ENCODE measurements at places on chromosomes 6 and 20.

DNA sequence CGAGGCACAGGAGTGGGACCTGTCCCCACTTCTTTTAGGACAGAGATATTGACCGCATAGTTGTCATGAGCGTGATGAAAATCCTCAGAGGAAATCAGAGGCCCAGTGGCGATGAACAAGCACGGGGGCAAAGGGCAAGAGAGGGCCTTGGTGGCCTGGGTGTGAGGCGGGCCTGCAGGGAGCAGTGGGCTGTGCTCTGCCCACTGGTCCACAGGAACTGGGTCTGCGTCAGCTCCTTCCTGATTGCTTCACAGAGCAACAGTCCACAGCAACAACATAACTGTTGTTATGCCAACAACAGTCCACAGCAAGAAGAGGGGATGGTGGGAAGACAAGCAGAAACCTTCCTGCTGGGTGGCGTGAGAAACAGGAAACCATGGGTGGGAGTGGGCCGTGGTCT lies 335.6 kb downstream of the ZFAND3 start:
- DNase-seq: no peak

- DNase-seq: no peak
Measured at GRCh38 chr6:56733211-56733697, 90.6 kb upstream of the DST start.

- no peak for DNase-seq
Measured at GRCh38 chr20:11712639-11713160, 205.0 kb upstream of the BTBD3 start.

GRCh38 chr6:125097186-125097585 lies 56.4 kb upstream of the TPD52L1 start:
- DNase-seq: no peak

GRCh38 chr6:20186981-20187380 lies 25.3 kb downstream of the MBOAT1 start:
- DNase-seq: peak; percentile 68

DNA sequence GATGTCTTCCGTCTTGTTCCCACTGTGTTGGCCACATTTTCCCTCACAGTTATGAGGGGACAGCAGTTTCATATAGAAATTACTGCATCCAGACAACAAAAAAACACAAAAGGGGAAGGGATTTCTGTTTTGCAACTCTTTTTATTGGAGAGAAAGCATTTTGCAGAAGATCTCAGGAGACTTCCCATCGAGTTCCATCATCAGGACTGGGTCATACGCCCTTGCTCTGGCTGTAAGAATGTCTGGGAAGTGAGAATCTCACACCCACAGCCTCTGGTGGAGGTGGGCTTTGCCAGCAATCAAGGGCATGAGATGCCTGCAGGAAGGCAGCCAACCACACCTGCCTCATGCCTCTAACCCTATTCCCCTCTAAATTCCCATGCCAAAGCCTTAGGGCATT lies 5.8 kb upstream of the IGF2R start:
- DNase-seq: no peak

DNA sequence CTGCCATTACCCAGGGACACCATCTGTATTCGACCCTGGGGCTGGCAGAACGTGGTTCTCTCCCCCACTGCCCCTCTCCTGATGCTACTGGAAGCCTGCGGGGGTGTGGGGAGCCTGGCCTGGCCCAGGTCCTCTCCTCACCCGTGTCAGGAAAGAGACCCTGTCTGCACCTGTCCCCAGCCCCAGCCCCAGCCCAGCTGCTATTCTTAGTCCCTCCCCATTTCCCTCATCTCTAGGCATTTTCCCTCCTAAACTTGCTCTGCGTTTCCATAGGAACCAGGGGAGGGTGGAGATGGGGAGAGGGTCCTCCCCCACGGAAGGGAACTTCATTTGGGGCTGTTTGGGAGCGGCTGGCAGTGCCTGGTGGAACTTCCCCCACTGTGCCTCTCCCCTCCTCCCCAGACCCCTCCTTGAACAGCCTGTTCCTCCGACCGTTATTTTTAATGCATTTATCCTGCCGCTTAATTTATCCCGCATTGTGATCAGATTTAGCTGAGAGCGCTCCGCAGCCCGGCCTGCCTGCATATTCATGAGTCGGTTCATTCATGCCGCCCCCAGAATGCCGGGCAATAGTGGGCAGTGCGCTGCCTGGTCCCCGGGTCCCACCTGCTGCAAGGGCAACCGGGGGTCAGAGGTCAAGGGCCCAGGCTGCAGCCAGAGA lies 31.8 kb upstream of the DLGAP4 start:
- DNase-seq: no peak

DNA sequence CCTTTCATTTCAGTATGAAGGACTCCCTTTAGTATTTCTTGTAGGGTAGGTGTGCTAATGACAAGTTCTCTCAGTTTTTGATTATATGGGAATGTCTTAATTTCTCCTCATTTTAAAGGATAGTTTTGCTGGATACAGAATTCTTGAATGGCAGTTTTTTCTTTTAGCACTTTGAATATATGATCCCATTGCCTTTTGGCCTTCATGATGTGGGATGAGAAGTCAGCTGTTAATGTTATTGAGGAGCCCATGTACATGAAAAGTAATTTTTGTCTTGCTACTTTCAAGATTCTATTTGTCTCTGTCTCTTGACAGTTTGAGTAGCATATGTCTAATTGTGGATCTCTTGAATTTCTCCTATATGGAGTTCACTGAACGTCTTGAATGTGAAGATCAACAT lies 30.9 kb downstream of the RSPH3 start:
- no peak for DNase-seq

- DNase-seq: no peak
Measured at GRCh38 chr6:113488812-113489685, 368.1 kb upstream of the MARCKS start.

- no peak for DNase-seq
Measured at GRCh38 chr6:48476257-48476656, 365.3 kb upstream of the PTCHD4 start.

DNA sequence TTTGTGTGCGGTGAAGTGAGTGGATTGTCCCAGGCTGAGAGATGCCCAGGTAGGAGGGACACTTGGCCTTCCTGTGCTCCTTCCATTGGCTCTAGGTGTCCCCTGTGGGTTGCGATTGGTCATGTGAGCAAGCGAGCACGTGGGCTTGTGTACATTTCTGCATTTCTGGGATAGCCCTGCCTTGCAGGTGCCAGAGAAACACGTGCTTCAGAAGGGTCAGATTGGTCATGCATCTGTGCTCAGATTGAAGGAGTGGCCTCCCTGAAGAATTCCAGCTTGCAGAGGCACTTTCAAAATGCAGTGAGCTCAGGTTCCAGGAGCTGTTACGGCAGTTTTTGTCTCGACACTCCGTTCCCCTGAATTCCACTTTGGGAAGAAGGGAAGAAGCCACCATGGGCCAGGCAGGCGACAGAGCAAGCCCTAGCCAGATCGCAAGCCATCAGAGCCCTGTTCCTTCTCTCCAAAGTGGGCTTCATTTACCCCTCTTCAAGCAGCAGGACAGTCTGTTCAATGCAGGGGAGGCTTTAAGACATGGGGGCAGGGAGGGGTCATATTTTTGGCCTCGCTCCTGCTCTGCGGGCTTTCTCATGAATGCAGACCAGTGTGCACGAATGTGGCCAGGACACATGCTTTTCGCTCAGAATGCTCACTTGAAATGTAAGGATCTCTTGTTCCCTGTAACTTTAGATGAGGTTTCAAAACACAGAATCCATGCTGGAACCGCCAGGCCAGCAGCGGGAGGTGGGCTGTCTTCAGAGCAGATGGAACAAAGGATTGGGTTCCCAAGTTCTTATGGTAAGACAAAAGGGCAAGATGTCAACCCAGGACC lies 78.6 kb upstream of the AKAP12 start:
- DNase-seq: no peak

- no peak for DNase-seq
Measured at GRCh38 chr6:99711925-99712324, 105.3 kb downstream of the PRDM13 start.

DNA sequence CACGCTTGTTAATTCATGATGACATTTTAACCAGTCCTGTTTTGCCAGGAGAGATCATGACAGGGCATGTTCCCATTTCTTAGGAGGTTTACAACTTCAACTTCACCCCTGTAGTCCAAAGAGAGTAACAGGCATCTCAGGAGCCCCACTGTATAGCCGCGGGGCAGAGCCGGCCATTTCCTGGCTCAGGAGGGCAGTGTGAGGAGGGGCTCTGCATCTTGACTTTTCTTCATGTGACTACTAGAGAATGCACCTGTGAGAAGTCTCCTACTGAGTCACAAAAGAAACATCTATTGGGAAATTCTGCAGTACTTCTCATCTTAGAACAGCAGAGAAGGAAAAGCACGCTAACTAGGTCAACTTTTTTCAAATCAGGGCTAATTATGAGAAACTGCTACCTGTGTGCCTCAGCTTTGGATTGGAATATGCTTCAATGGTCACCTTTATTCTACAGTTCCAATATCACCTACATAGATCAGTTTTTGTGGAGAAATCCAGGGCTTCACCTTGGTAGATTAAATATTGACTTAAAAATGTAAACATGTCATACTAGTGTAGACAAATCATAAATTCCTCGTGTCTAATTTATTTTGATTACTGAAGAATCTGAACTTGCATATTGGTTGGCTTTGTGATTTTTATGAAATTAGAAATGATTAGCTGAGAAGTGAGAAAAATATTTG lies 28.6 kb upstream of the SIM1 start:
- no peak for DNase-seq

DNA sequence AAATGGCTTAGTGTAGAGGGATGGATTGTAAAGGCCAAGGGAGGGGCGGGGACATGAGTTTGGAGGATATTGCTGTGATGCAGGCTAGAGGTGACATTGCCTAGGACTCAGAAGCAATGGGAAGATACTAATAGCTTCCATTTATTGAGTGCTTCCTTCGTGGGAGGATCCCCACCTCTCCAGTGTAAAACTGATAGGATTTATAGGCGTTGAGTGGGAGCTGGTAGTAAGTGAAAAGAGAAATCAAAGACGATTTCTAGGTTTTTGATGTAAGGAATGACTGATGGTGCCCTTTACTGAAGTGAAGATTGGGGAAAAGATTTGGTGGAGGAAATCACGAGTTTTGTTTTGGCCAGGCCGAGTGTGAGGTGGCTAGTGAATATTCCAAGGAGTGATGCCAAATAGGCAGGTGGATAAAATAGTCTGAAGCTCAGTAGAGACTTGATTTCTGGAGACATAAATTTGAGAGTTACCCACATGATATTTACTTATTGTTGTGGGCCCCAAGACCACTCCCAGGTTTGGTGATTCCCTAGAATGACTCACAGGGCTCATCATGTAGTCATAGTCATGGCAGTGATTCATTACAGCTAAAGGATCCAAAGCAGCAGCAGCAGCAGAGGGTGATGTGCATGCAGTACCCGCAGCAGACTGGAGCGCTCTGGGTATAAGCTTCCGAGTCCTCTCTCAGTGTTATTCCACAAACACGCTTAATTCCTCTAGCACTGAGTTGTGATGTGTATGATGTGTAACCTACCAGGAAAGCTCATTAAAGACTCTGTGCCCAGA lies 10.2 kb downstream of the RPRD1B start:
- peak; percentile 62 for DNase-seq

- DNase-seq: no peak
Measured at GRCh38 chr6:150167479-150167873, 24.6 kb downstream of the PPP1R14C start.
